Gastroesophageal sphincter (tissue), 4 donors: ENCODE measurements at places on chromosomes 7 and 10. TPM values are rescaled to one million over a fixed set of nuclear protein-coding genes. Genes with fewer than 3 reads are reported as not detected.
A peak's percentile ranks its signal among the peaks of the same experiment; 100 is the strongest.

The SORBS1 gene
- total RNA-seq, result 2,220 TPM

The PPP1R3A gene
- not detected for total RNA-seq

The ABCA13 gene
- total RNA-seq, result 0.54 TPM

The ETV1 gene
- total RNA-seq, result 4.3 TPM

The SLC39A12 gene
- total RNA-seq, result not detected

The HYAL4 gene
- not detected for total RNA-seq

The RASA4B gene
- 9.6 TPM for total RNA-seq

The NANOS1 gene
- total RNA-seq, result 19.9 TPM

- ATAC-seq, result no peak
Observed at GRCh38 chr10:4043897-4044665, 259.1 kb upstream of the KLF6 start.

DNA sequence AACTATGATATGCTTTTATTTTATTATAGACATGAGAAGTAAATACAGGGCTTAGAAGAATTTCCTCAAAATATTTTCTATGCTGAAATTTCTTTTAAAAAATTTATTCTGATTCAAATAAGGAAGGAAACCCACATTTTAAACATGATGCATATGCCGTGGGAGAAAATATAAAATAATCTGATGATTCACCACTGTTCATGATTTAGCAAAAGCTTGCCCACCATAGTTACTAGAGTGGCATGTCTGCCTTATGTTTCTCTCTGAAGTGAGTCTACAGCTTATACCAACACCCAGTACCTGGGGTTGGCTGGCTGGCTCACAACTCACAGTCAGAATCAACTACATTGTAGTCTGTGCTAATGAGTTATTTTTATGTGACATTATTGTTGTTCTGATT is 102.0 kb downstream of the GNAI1 start:
- no peak for ATAC-seq

- no peak for ATAC-seq
Observed at GRCh38 chr10:90890347-90890746, 18.6 kb downstream of the RPP30 start.

- ATAC-seq, result no peak
Observed at GRCh38 chr7:26629696-26630095, 234.7 kb downstream of the SKAP2 start.

- ATAC-seq, result peak; percentile 15
Observed at GRCh38 chr7:117279931-117280557, 42.8 kb downstream of the WNT2 start.

GRCh38 chr10:48429309-48429708 is 122.8 kb downstream of the MAPK8 start:
- ATAC-seq, result no peak

- no peak for ATAC-seq
Observed at GRCh38 chr7:156091519-156092080, 279.3 kb upstream of the SHH start.

- ATAC-seq, result no peak
Observed at GRCh38 chr10:64519831-64520230, 998.6 kb downstream of the REEP3 start.

- no peak for ATAC-seq
Observed at GRCh38 chr7:121204537-121204936, 124.3 kb upstream of the WNT16 start.

- ATAC-seq, result no peak
Observed at GRCh38 chr7:81687062-81687461, 82.8 kb downstream of the HGF start.

DNA sequence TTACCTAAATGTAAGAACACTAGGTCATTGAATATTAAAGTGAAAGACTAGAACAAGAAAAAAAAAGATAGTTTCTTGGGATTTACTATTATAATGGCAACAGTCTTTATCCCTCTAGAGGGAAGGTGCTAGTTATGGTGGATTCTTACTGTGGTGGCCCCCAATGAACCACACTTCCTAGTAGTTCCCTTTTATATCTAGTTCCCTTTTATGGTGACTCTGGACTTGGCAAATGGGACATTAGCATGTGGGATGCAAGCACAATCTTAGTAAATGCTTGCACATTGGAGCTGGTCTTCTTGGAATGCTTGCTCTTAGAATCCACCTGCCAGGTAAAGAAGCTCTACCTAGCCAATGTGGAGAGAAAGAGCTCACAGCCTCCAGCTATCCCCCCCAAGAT is 430.2 kb downstream of the LRMDA start:
- ATAC-seq, result no peak
